ENCODE measurements at places on chromosomes 1 and 21.

DNA sequence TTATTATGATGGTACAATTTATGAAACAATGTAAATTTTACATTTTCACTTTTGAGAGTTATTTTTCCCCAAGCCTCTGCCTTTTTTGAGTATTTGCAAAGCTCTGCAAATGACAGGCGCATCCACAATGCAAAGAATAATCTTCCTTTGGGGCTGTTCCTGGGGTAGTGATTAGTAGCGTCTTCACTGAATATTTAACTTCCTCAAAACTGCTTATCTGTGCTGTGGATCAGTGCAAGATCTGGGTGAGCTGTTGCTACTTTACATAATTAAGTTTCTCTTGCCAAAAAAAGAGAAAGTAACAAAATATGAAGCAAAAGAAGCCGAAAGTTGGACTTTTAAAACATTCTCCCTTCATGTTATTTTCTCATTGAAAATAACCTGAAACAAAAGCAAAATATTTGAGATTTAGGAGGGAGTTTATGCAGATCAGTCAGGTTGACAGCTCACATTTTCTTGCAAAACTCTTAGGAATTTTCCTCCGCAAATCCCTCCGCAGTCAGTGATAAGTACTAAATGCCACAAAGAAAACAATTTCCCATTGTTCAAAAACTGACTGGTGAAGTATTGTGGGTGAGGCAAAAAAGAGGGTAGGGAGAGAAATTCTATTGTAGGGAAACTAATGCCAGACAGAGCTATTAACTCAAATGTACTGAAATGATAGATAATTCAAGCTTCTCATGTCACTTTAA is 276.4 kb upstream of the B3GALT2 start:
- no peak for DNase-seq

DNA sequence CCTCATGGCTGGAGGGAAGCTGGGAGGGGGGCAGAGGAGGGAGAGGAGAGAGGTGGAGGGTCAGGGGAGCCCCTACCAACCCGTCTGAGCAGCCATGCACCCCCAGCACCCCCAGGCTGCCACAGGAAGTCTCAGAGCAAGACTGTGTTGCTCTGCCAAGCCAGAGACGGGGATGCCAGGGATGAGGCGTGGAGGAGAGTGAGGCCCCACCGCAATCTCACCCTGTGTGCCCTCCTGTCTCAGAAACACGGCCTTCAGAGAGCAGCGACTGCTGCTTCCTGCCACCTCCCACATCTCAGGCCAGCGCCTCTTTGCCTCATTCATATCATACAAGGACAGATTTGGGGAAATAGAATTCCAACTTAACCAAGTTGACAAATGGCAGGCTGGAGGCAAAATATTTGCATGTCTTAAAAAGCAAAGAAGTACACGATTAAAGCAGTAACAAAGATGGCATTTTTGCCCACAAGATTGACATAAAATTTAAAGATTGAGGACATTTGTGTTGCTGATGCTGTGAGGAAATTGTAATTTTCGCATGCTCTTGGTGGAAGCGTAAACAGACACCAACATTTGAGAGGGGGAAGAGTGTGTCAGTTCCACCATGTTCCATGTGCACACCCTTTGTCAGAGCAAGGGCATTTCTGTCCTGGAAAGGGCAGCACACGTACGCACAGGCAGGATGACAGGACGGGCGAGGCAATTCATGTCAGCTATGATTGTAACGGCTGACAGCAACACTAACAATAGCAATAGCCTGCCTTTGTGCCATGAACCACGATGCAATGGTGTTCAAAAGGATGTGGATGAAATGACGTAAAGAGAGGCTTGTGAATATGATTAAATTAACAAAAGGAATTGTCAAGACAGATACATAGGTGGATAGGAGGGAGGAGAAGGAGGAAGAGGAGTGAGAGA is 59.0 kb upstream of the BACE2 start:
- DNase-seq: no peak

- no peak for DNase-seq
Observed at GRCh38 chr1:14571810-14572767, 26.4 kb upstream of the KAZN start.

DNA sequence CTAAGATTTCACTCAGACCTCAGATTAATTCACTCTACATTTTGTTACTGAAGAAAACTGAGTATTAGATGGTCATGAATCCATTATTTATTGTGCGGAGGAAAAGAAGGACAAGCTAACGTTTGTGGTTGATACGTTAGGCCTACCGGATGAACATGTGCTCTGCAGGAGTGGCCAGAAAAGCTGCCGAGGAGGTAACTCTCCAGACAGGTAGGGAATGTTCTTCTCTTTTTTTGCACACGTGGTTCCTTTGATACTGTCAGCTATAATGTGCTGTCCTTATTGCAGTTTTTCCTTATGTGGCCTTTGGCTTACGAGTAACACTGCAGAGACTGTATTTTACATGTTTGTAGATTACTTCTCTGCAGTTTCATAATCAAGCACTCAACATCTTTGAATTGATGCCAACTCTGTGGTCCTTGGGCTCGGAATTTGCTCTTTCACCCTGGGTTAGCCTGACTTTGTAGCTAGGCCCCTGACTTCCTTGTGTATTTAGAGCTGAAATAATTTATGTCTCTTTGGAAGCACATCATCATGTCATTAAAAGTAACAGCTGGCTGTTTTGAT is 13.6 kb downstream of the MTR start:
- no peak for DNase-seq

DNA sequence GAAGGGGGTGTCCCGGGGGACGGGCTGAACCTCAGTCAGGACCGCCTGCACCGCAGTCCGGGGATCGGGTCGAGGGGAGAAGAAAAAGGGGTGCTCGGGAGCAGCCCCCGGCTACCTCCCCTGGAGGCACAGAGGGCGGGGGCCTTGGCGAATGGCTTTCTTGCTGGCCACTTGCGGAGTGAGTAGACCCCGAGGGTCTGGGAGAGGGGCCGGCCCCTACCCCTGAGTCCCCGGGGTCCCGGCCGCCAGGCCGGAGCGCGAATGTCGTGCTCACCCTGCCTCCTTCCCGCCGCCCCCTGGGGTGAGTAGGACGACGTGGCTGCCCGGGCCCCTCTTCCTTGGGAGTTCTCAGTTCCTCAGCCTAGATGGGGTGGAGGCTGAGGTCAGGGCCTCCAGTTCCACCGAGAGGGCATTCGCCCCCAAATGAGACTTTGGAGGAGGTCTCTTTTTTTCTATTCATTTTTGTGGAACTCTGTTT is 113.0 kb downstream of the OSBPL9 start:
- no peak for DNase-seq

- DNase-seq: no peak
Observed at GRCh38 chr1:220784751-220785150, 2.0 kb upstream of the MTARC1 start.

DNA sequence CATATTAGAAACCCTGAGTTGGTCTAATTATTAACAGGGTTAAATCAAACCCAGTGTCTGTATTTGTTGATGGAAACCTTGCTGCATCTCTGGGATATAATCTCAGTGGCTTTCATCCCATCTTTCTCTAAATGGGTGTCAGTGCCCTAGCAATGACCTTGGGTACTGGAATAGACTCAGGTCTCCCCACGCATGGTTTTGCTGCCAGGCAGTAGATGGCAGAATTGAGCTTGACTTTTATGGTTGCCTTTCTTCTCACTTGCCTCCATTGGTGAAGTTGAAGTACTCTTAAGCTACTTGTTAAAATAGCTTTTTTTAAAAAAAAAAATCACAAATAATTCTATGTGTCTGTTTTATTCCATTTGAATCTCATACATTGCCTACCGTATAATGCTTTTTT is 81.8 kb upstream of the HMCN1 start:
- DNase-seq: no peak

All from fibroblast of the conjunctiva (primary cell).